ENCODE measurements at places on chromosomes 1 and 21.

DNA sequence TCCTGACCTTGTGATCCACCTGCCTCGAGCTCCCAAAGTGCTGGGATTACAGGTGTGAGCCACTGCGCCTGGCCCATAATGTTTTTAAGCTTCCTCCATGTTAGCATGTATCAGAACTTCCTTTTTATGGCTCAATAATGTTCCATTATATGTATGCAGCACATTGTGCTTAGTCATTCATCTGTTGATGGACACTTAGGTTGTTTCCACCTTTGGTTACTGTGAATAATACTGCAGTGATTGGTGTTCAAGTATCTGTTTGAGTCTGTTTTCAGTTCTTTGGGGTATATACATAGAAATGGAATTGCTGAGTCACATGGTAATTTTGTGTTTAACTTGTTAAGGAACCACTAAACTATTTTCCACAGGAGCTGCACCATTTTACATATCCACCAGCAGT is 17.7 kb downstream of the CMPK1 start:
- no peak for DNase-seq

DNA sequence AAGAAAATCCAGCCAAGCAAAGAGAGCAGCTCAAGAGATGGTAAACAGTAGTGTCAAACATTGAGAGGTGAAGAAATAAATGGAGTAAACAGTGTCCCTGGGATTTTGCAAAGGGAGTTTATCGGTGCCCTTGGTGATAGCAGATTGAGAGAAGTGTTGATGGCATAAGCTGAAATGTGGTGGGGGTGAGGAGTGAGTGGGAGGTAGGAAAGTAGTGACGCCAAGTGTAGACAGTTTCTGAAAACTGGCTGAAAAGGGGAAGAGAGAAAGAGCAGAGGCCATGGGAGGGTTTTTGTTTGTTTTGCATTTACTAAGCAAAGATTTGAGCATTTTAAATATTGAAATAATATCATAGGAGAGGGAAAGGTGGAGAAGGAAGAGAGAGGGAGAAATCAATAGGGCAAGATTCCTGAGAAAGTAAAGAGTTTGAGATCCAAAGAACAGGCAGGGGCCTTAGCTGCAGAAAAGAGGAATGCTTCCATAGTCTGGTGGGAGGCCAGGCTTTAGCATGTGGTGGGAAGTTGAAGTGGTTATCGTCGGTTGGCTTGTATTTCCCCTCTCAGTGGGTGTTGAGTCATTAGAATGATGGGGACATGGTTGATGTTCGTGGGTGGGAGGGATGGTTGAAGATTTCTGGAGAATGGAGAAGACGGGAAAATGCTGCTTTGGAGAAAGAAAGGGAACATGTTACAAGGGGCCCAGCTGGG is 26.8 kb upstream of the RASAL2 start:
- no peak for DNase-seq

DNA sequence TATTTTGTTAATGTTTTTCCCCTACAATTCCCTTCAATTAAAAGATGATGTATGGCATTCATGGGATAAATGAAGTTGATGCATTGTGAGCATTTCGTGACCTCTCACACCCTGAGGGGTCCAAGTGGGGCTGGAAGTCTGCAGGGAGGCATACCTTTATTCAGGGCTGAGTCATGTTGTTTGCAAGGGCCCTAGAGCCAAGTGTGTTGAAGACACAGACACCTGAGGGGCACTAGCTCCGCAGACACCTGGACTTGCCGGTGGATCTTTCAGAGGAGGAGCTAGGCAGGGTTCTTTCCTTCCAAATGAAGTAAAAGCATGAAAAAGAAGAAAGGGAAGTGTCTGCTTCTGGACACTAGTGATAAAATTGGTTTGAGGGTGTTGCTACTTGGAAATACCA is 57.0 kb upstream of the RGS7 start:
- DNase-seq: no peak

DNA sequence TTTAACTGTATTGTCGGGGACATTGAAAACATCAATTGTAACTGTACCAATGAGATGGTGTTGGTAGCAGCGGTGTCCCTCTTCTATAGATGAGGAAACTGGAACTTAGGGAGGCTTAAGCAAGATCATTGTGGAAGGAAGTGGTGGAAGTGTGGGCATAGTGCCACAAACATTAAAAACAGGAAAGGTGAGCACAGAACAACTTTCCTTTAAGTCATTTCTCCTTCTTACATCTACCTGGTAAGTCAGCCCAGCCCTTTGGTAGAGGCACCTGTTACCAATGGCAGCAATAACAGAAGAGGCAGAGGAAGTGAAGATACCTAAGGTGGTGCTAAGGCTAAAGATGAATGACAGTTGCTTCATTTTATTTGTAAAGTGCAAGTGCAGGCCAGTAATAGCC is 12.0 kb upstream of the CTSS start:
- DNase-seq: no peak

DNA sequence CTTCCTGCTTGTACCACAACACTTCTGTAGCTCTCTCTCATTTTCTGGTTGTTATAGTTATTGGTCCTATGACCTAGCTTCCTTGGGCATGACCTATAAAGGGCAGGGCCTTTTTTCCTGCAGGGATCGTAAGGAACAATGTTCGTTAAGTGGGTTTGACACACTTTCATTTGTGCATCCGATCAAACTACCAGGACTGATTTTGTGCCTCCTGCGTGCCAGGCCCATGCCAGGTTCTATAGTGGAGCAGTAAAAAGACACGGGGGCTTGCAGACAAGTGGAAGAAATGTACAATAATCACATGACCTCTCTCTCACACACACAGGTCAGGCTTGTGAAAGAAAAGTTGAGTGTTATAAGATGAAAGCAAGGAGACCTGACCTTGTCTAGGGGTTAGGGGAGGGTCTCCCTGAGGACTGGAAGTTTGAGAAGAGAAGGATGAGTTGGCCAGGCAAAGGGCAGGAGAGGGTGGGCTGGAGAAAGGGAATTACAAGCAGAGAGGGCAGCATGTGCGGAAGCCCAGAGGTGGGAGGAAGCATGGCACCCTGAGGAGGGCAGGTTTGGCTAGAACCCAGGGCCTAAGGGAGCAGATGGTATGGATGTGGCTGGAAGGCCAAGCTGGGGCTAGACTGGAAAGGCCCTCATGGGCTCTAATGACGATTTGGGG is 145.4 kb downstream of the GRIK3 start:
- DNase-seq: no peak

DNA sequence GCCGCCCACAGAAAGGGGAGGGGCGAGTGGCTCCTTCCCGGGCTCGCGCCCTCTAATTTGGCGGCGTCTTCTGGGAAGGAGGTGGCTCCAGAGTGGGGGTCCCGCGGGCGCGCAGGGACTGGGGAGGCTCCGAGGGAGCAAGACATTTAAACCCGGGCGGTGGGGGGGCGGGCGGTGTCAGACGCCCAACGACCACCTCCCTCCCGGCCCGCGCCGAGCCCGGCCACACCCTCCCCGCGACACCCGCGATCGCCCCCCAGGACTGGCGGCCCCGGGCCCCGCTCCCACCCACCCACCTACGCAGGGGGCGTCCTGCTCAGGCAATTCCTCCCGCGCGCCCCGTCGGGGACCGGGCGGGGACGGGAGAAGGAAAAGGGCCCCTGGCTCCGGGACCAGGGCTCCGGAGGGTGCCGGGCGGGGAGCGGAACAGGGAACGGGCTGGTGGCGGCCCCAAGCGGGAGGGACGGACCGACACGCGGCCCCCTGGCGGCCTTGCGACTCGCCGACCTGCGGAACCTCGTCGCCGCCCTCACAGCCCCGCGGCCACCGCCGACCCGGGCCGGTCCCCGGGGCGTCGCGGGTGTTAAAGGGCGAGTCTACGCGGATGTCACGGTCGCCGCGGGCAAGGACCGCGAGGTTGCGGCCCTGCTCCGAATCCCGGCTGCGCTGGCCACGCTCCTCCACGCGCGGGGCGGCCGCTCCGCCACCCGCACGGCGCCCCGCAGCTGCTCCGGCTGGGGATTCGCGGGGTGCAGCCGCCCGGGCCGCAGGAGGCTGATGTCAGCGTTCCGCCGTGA is 94.0 kb upstream of the FMN2 start:
- DNase-seq: no peak

- DNase-seq: no peak
Observed at GRCh38 chr1:171219346-171220080, 28.8 kb upstream of the FMO1 start.

DNA sequence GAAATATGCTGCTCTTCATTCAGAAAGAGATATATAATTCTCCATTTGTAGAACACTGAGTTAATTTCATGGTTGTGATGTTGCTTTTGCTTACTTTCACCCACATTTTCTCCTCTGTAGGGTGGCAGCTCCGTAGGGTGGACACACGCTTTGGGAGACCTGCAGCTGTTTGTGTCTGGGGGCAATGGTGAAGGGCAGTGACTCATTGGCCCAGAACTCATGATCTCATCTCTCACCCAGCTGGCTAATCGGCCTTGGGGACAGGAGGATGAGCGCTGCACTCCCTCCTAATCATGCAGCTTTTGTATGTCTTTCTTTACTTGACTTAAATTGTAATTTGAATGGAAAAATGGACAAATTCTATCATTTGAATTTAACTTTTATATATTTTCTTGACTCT is 9.6 kb downstream of the DISC1 start:
- DNase-seq: no peak

DNA sequence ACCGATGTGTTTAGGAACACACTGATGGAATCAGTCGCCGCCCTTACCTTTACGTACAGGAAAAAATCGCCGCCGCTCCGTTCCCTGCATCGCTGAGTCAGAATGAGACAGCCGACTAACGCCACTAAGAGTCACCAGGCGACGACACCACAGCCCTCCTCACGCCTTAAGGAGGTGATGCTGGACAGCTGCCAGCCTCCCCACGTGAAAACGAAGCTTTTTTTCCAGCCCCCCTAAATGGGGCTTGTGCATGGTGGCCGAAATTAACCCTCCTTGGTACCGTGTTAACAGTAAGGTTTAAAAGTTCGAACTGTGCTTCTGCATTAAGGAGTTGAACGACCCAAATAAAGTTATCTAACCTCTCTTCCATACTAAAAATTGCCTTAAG is 511 bp downstream of the DNTTIP2 start:
- peak; percentile 30 for DNase-seq

GRCh38 chr1:197367627-197368026 is 99.6 kb downstream of the CRB1 start:
- peak; percentile 42 for DNase-seq

GRCh38 chr1:100700586-100700985 is 19.0 kb upstream of the VCAM1 start:
- no peak for DNase-seq

DNA sequence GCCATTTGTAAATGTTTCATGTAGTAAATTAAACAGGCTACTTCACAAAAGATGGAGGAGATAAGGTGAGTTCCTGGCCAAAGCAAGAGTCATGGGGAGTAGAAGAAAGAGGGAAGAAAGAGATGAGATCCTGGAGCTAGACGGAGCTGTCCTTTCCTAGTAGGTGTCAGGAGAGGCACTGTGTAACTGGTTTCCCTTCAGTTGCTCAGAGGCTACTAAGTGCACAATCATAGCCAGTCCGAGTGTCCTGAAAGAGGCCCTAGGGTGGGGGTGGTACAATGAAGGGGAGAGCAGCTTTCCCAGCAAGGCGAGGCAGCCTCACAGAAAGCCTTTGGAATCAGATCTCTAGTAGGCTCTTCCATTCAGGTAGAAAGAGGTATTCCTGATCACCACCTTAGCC is 390.9 kb downstream of the KCNH1 start:
- no peak for DNase-seq

DNA sequence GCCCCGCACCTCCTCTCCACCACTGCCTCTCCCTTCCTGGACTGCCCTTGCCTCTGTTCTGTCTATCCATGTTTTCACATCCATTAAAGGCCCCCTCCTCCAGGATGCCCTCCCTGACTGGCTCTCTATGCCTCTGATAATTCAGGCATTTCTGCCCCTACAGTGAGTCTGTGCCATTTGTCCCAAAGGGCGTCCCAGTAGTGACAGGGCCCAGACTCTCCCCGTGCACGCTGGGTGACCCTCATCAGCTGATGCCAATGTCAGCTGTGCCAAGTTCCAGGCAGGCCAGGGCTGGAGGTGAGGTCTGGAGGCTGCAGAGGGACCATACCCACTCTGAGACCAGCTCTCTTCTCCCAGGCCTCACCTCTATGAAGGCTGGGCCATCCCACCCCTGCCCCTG is 3.2 kb upstream of the PLEKHG5 start:
- no peak for DNase-seq

GRCh38 chr1:214898161-214898560 is 184.4 kb upstream of the KCNK2 start:
- no peak for DNase-seq

- DNase-seq: no peak
Observed at GRCh38 chr1:30868833-30869435, 39.6 kb downstream of the SDC3 start.

DNA sequence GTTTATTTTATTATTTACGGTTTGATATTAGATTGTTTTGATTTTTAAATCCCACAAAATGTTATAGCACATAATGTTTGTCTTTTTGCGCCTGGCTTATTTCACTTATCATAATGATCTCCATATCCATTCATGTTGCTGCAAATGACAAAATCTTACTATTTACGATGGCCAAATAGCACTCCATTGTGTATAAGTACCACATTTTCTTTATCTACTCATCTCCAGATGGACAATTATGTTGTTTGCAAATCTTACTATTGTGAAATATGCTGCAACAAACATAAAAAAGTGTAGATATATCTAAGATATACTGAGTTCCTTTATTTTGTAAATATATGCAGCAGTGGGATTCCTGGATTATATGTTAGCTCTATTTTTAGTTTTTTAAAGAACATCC is 1568.3 kb downstream of the AMY1C start:
- DNase-seq: no peak

DNA sequence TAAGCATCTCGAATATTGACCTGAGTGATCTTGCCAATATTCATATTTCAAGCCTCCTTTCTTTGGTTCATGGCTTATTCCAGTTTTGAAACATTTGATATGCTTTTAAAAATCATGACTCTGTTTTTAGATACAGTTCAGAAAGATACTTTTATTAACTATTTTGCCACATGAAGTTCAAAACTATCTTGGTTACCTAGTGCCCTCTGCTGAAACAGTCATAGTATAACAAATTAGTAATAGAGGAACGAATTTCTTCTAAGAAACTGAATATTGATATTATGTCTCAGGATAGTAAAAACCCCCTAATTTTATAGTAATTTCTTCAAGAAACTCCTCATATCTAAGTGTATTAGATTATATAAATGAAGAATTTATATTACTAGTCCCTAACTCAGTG is 52.6 kb upstream of the RC3H1 start:
- DNase-seq: no peak

DNA sequence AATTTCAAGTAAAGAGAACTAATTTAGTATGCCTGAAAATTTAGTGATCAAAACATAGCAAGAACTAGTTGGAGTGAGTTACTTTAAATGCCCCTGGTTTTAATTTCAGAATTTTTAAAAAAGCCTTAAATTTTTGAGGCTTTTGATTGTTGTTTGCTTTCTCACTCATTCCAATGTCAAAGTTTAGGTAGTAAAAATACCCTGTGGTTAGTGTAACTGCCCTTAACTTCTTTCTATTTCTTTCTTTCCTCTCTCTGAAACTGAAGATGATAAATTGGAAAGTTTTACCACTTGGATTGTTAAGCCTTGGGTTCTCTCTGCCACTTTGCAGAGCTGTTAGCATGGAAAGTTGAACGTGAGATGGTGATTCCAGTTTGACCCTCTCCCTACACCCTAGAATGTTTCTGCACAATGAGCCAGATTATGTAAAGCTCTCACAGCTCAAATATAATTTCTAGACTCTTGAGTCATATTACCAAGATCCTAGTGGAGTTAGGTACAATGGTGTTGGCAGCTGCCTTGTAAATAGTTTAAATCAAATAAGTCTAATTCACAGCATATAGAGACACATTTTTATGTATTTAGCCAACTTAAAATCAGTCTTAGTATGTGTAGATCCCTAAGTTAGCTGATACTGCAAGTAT is 192.4 kb upstream of the SGIP1 start:
- no peak for DNase-seq

GRCh38 chr1:244735876-244736561 is 83.1 kb downstream of the DESI2 start:
- DNase-seq: no peak
